Activated CD4-positive, CD25-positive, alpha-beta regulatory T cell treated with anti-CD3 and anti-CD28 coated beads, Interleukin-2, amount 50 U/mL, for 16 hours (primary cell): ENCODE measurements at places on chromosomes 4 and X.

- no peak for DNase-seq
Measured at GRCh38 chr4:142443469-142443868, 402.6 kb downstream of the INPP4B start.

- no peak for DNase-seq
Measured at GRCh38 chr4:5050520-5051277, 581 bp upstream of the STK32B start.

DNA sequence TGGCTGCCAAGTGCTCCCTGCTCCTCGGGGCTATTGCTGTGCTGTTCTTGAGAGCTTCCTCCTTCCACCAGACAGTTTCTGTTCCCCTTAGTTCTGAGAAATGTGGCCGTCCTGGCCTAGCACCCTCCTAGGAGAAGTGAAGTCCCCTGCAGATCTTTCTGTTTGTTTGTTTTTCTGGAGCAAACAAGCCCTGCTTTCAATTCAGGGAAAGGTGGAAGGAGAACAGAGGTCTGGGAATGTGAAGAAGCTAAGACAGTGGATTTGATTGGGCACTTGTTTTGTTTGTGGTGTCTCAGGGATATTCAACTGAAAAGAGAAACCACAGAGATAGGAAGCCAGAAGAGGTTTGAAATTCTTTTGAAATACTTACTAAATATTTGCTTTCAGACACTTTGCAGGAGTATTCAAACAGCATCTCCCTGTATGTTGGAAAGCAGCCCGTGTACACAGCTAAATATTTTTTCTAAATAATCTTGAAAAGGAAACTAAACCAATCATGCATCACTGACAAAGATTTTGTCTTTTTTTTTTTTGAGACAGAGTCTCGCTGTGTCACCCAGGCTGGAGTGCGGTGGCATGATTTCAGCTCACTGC, 36.5 kb upstream of the PPM1K start:
- no peak for DNase-seq

- no peak for DNase-seq
Measured at GRCh38 chrX:11462136-11462535, 168.9 kb downstream of the AMELX start.

DNA sequence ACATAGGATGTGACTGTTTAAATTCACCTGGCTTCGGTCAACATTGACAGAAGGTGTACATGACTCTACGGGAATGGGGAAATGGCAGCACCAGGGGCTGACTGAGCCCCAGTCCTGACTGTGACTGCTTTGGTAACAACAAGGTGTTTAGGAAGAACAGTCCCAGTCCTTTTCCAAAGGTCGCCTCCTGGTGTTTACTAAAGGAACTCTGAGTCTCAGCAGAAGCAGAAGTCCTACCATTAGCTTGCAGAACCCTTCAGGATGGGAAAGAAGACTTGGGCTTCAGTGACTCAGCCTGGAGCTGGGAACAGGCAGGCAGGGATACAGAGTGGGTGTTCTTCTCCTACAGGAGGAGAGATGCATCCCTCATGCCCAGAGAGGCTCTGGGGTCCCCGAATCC, 103.3 kb downstream of the MGST2 start:
- DNase-seq: no peak

DNA sequence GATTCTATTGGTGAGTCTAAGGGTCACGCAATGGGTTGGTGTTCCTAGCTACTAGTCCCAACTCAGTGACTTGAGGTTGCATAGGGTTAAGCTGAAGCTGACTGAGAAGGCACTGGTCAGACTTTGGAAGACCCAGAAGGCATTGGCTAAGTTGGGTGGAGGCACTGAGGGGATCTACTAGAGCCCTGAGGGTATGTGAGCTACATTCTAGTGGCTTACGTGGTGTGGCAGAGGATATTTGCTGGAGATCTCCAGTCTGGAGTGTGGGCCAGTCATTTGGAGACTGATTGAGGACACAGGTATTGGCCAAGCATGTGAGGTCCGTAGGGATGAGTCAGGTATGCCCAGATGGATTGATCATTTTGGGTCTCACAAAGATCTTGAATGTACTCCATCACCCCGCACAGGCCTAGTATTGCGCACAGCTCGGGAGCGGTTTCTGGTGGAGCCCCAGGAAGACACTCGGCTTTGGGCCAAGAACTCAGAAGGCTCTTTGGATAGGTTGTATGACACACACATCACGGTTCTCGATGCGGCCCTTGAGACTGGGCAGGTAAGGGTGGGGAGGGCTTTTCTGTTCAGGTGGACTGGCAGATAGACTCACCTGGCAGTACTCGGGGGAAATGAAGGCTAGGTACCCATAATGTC, 7.2 kb downstream of the USP11 start:
- no peak for DNase-seq

DNA sequence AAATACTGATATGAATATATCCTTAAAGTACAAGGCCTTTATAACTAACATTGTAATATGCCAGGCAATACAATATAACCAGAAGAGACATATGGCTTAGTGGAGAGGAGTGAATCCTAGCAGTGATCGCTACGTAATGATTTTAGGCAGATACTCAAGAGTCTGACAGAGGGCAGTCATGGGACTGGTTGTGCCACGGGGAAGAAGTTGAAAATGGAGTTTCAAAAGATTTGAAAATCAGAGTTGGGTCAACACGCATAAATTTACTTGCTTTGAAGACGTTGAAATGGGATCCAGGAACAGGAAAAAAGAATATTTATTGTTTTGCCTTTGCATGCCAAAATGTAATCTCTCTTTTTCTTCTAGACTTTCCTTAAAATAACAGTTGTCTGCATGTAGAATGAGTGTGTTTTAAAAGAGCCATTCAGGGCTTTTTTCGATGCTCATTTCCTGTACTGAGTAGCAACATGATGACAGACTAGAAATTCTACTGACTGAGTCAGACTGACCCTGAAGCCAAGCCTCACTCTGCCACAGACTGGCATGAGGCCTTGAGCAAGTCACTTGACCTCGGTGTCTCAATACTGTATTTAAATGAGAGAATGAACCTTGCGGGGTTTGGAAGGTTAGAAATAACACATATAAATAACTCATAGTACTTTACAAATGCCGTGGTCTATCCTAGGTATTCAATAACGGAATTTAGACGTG, 8.1 kb upstream of the SMS start:
- no peak for DNase-seq

- no peak for DNase-seq
Measured at GRCh38 chrX:24325231-24325630, 11.4 kb upstream of the SUPT20HL2 start.

GRCh38 chr4:145936997-145937901, 1.4 kb downstream of the ZNF827 start:
- no peak for DNase-seq

DNA sequence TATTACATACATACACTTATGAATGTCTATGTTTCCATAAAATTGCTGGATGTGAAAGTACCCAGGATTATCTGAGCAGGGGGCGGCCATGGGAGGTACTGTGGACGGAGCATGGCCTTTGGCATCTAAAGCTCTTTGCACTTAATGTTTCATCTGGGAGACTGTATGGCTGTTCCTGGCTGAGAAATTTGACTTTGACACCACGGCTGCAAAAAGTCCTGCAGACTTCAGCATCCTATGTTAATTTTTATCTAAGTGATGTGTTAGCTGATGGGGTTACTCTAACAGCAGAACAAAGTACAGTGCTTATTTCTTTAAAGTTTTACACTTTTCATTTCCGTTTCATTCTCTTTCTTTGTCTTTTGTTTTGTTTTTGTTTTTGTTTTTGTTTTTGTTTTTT, 139.8 kb upstream of the STX18 start:
- DNase-seq: no peak

DNA sequence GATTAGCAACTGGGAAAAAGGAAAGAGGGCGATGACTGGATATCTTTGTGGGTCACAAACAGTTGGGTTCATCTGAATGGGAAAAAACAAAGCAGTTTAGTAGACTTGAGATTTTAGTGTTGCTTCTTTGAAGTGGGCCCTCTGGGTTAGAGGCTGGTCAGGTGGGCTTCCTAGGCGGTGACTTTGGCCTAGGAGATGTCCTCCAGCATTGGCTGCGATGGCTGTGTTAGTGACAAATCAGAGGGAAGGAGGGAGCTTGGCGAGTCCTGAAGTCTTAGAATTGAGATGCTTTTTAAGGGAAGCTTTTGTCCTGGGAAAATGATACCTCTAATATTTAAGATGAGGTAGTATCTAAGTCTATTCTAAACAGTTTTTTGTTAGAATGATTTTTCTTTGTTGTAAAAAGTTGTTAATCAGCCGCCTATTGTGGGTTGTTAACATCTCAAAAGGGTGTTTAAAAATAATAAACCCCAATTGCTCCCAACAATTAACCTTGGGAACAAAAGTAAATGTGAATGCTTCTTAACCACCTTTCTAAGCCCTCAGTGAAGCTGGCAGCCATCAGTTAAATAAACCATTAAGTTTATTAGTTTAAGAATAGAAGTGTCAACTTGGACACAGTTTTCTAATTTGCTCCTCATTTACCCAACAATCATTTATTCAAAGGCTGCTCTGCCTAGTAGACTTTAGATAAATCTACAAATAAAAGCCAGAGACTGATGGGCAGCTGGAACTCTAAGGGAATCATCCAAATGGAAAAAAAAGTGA, 31.7 kb downstream of the DLG3 start:
- no peak for DNase-seq

DNA sequence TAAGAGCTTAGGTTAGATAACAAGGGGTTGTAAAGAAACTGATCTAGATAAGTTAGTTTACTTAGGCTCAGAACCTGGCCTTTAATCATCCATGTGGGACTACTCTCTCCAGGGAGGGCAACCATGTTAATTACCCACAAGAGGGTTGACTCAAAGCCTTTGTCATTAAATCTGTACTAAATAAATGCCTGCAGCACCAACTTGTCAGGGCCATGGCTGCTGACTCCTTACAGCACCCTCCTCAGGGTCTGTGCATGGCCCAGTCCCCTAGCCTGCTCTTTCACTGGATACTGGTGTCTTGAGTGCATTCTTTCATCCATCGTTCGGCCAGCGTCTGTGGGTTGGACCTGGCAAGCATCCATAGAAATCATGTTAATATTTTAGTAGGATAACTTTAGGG, 34.7 kb downstream of the CASP3 start:
- no peak for DNase-seq

GRCh38 chr4:73586666-73587065, 33.6 kb downstream of the RASSF6 start:
- DNase-seq: no peak

- DNase-seq: no peak
Measured at GRCh38 chrX:25925946-25926345, 212.2 kb upstream of the MAGEB18 start.

DNA sequence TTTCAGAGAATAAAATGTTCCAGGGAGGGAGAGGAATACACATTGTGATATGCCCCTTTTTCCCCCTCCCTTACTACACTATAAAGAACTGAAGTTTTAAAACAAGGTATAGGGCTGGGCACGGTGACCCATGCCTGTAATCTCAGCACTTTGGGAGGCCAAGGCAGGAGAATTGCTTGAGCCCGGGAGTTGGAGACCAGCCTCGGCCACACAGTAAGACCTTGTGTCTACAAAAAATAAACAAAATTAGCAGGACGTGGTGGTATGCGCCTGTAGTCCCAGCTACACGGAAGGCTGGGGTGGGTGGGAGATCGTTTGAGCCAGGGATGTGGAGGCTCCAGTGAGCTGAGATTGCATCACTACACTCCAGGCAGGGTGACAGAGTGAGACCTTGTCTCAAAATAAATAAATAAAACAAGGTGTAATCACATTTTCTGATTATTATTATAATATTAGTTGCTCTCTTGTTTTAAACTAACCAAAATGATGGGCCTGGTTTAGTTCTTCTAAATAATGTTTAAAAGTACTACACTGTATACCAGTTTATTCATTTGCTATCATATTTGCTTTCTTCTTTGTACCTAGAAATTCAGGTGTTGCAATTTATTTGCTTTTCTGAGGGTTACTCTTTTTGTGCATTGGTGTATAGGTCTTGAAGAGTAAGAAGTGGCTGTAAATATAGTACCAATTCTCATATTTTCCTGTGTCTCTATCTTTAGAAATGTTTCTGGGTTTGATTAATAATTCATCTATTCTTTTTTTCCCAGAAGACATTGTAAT, 8.8 kb downstream of the TBC1D8B start:
- no peak for DNase-seq
